Activated T-helper 1 cell treated with anti-CD3 and anti-CD28 coated beads, Interleukin-2, amount 50 U/mL, for 16 hours (primary cell): ENCODE measurements at places on chromosomes 1 and 21.

DNA sequence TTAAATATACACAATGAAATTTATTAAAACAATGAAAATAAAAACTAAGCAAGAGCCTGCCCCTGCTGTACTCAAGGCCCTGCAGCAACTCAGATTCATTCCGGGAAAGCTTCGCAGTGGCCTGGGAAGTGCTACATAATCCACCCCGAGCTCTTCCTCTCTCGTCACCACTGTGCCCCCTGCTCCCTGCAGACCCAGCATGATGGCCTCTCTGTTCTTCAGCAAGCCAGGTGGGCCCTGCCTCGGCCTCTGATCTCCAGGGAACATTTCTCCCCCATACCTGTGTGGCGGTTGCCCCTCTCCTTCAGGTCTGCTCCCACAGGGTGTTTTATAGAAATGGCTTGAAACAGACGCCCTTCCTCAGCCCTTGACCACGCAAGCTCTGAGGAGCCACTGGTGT lies 10.6 kb downstream of the RNF187 start:
- no peak for DNase-seq

DNA sequence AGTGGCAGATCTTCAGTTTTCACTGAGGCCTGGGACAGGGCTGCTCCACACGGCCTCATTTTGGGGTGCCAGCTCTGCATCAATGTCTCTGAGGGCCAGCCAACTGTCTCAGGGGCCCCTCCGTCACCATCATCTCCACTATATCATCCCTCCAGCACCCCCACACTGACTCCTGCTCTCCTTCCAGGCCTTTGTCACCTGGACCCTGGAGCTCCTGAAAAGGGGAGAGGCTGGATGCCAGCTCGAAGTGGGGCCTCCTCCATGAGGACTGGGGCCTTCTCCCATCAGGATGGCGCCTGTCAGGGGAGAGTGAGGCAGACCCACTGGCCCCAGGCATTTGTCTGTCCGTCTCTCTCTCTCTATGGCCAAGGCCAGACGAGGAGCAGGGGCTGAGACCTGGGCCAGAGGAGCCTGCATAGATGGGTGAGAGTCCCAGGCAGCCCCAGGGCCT lies 44.7 kb upstream of the LRP8 start:
- DNase-seq, result no peak

GRCh38 chr1:12709696-12710095 lies 6.2 kb upstream of the AADACL3 start:
- DNase-seq, result no peak

DNA sequence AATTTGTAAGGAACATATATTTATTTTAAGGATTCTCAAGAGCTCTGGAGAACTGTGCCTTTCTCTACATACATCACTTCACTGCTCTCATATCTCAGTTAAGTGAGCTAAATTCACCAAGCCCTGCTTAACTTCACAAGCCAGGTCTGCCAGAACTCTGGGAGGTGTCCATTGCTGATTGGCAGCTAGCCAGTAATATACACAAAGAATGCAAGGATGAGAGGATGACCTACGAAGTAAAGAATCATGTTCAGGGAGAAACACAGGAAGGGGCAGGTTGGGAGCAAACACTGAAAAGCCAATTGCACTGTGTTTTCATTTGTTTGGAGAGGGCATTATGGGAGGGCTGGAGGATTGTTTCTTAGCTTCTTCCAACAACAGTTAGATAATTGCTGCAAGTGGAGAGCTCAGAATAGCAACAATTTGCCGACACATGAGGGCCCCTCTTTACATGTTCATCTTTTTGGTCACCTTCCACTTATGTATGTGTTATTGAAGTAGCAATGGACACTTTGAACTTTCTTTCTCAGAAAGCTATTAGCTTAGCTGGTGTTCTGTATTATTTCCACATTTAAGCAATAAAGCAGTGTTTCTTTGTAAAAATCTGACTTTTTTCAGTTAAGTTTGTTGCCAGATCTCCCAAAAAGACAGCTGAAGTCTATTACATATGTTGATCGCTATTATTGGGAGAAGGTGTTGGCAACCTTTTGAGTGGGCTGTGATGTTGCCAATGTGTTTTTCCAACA lies 254.8 kb downstream of the LTN1 start:
- no peak for DNase-seq

DNA sequence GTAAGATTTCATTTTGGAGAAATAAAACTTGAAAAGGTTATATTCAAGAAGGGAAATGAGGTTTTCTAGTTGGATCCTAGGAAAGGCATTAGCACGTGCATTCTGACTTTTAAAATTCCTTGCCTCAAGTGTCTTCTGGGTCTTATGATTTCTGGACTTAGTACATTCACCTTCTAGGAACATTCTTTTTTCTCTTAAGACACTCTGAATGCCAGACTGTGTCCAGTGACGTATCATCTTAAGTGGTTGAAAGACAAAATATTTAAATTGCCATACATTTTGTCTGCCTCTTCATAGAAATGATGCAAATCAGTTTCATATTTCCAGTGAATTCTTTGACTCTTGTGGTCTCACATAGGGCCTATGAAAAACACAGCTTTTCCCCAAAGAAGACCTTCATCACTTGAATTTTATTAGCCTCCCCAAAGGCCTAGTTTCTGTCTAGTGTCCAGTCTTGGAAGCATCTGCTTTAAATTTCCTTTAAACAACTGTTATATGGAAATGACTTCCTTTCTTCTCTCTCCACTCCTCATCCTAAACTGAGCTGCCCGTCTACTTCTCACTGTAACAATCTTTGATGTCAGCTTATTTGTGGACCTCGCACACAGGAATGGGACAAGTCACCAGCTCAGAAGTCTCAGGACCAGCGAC lies 187.2 kb downstream of the HLX start:
- DNase-seq, result no peak

DNA sequence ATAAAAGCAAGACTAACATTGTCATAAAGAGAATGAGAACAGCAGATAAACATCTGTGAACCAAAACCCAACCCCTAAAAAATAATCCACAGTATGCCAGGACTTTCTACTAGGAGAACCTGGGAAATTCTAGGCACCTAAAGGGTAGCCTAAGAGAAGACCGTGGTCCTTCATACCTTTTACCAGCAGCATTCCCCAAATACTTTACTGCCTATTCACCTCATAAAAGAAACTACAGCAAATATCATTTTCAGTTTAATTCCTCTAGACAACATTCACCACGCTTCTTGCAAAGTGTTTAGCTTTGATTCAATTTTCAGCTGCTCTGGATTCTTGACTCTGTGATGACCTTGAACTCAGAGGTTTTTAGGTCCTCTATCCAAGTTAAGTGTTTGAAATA lies 1180.7 kb upstream of the B3GALT2 start:
- no peak for DNase-seq

- no peak for DNase-seq
These were observed 79.0 kb upstream of the IFFO2 start for GRCh38 chr1:19035377-19036040.

DNA sequence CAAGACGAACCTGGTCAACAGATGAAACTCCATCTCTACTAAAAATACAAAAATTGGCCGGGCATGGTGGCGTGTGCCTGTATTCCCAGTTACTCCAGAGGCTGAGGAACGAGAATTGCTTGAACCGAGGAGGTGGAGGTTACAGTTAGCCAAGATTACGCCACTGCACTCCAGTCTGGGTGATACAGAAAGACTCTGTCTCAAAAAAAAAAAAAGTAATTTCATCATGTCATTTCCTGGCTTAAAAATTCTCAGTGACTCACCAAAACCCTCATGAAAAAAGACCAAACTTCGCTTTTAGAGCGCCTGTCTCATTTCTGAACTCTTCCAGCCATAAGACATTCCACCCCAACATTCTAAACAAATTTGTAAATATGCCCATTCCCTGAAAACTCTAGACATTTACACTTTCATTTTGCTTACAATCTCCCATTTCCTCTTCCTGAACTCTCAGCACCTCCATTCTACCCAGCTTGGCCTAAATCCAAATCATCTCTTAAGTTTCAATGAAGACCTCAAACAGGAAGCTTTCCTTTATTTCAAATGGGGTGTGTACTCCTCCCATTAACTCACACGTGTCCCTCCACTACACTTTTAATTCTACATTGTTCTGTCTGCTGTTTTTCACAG lies 50.5 kb upstream of the PRRC2C start:
- DNase-seq, result no peak

DNA sequence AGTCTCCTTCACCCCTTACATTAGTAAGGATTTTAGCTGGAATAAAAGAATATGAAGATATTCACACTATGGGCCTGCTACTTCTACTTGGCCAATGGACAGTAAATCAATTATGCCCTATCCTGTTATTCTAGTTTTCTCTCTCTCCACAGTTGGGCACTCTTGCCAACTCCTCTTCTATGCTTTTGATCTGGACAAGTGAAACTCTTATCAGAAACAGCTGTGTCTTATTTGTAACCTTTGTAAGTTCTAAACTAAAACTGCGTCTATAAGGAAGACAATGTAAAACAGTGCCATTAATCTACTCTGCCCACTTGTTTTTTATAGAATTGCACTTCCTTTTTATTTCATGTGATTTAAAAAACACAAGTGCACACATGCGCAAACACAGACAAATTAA lies 244.0 kb upstream of the DMRTA2 start:
- DNase-seq, result no peak

- no peak for DNase-seq
These were observed at the start of gene MFAP2 for GRCh38 chr1:16980473-16981268. Gene MFAP2 (minus strand): TSS chr1:16980620. CDS start chr1:16978273, 2,347 bp downstream.

DNA sequence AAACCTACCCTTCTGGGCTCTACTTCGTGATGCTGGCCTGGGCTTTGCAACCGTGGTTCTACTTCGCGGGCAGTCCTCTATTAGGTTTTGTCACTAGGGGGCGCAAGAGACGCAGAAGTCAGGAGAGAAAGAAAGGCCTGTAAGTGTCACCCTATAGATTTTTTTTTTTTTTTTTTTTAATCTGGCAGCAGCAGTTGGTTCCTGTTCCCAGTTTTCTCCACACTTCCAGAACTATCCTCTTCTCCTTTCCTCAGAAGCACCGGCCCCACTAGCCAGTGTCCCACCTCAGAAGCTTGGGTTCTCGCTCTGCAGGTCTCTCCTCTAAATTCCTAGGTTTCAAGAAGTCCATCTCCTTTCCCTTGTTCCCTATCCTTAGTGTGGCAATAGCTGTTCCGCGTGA lies 9.1 kb upstream of the LCE2D start:
- no peak for DNase-seq

GRCh38 chr1:85495556-85495955 lies 30.6 kb upstream of the DDAH1 start:
- no peak for DNase-seq

DNA sequence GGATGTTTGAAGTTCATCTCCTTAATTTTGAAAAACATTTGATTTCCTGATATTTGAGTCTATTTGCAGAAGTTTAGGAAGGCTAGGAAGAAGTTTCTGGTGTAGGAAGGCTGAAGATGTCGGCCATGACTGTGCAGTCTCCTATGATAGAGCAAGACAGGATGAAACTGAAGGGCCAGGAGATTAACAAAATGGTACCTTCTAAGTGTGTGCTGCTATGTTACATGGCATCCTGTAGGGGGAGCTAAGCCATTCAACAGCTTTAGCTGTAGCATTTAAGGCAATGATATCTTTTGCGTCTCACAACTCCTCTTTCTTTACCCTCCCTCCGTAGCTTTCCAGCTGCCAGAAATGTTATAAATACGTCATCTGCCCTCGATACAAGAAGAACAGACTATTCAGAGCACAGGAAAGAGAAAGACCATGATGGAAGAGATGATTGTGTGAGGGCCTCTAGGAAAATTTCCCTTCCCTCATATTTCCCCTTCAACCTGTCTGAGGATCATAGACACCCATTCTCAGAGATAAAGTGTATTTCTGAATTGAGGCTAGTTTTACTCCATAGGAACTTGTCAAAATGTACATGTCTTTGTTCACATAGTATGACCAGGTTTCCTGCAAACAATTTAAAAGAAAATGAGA lies 61.1 kb downstream of the XCL1 start:
- DNase-seq, result no peak

- DNase-seq, result no peak
These were observed at the start of gene DIRAS3 for GRCh38 chr1:68049941-68050878. Gene DIRAS3 (minus strand): TSS chr1:68050627. CDS start chr1:68047297, 3,330 bp downstream.

DNA sequence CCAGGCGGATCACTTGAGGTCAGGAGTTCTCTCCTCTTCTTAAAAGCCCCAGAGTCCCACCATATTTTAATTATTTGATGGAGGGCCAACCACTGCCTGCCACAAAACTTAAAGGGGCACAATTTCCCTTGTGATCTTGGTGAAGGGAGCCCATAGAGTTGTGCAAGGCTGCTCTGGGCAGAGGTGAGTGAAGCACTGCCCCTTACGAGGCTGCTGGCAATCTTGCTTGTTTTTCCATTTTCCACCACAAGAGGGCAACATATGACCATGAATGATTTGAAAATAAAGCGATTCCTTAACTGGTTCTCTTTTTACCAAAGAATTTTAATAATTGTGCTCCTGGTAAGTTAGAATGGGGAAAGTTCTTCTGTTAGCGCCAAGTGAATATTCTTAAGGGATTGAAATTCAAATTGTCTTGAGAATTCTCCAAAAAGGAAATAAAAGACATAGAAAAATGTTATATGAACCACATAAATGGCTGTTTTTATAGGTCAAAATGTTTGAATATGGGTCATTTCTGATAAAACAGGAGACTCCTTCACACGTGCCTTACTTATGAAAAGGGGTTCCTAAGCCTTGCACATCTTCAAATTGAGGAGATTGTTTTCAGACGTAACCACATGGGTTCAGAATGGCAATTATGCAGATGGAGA lies 22.7 kb downstream of the PGM1 start:
- DNase-seq, result peak; percentile 44

- DNase-seq, result no peak
These were observed 9.8 kb downstream of the PPFIA4 start for GRCh38 chr1:203036135-203036534.

- no peak for DNase-seq
These were observed 66.1 kb upstream of the SERBP1 start for GRCh38 chr1:67496329-67496728.

DNA sequence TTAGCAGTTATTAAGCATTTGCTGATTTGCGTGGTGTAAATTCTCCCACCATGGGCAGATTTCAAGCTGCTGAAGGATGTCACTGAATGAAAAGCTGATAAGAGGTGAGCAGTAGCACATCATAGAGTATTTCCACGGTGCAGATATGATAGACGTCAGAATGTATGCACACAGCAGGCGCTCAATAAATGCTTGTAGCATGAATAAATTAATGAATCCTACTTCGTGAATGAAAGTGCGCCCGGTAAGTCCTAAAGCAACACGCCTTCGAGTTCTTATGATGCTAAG lies 510 bp upstream of the UBIAD1 start:
- no peak for DNase-seq

- no peak for DNase-seq
These were observed 129.2 kb downstream of the DHRS3 start for GRCh38 chr1:12488666-12489354.

DNA sequence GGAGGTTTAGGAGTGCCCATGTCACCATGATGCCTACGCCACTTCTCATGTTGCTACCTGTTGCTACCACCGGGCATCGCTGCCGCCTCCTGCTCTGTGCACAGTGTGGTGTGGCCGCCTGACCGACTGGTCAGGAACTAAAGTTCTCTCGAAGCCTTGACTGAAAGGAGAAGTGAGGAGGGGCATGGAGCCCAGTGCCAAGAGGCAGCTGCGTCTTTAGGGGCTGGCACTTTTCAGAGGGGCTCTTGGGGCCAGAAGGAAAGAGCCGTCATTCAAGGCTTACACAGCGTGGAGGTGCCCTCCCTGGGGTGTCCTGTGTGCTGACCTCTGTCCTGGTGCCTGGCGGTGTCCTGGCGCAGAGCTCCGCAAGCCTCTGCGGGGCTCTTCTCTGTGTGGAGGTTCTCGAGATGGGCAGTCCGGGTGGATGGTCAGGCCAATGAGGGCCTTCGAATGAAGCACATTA lies 57.2 kb downstream of the ADARB1 start:
- DNase-seq, result no peak
